NCI-H2029 (cell line): ENCODE measurements at places on chromosomes 3 and 15.

DNA sequence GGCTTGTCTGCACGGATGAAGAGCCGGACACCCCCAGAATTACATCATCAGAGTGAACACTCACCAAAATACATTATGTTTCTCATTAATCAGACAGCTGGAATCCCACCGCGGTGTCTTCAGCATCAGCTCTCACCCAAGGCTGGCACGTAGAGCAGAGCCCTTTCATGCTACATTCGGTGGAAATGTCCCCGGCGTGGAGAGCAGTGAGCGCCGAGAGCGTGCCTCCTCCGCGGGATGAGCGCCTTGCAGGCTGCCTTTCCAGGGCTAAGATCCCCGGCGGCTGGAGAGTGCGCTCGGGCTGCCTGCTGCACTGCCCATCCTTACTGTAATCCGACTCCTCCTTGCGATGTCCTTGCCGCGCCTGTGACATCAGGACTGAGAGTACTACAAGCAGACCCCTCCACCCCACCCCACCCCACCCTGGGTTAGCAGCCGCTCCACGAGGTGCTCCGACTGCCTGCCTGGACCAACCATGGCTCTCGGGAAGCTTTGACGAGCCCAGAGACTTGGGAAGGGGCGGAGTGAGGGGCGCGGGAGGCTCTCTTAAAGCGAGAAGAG is at the start of gene ZNF385D:
ZNF385D (minus strand) TSS at position 380 of the 561 bp plus-strand sequence; CDS start at position 86, 294 bp downstream.
- no peak for DNase-seq

DNA sequence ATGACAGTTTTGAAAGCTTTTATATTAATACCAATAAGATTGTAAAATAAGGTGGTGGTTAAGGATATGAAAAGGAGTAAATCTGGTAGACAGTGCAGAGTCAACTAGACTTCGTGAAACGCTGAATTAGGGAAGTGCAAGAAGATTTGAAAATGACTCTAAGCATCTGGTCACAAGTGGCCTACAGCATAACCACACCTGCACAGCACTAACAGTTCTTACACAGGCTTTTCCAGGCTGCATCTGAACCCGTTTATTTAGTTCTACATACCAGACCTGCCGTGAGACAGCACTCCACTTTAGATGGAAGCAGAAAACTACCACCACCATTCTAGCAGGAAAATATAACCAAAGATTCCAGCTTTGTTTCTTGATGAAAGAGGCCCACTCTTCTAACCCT is 1.9 kb downstream of the DMXL2 start:
- DNase-seq, result no peak

DNA sequence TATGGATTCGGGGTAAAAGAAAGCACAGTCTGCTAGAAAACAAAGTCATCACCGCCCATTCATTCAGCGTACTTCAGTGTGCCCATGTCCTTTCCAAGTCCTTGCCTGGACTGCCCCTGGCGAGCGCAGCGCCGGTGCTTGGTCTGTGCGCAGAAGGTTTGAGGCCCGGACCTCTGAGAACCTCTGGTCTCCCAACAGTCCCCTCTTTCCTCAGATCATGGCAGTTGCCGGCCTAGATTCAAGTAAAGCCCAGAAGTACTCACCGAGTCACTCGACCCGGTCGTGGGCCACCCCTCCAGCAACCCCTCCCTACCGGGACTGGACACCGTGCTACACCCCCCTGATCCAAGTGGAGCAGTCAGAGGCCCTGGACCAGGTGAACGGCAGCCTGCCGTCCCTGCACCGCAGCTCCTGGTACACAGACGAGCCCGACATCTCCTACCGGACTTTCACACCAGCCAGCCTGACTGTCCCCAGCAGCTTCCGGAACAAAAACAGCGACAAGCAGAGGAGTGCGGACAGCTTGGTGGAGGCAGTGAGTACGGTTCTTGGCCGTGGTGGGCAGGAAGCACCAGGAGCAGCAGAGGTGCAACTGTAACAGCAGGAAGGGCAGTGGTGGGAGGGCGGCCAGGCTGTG is 36.3 kb downstream of the CHDH start:
- no peak for DNase-seq

DNA sequence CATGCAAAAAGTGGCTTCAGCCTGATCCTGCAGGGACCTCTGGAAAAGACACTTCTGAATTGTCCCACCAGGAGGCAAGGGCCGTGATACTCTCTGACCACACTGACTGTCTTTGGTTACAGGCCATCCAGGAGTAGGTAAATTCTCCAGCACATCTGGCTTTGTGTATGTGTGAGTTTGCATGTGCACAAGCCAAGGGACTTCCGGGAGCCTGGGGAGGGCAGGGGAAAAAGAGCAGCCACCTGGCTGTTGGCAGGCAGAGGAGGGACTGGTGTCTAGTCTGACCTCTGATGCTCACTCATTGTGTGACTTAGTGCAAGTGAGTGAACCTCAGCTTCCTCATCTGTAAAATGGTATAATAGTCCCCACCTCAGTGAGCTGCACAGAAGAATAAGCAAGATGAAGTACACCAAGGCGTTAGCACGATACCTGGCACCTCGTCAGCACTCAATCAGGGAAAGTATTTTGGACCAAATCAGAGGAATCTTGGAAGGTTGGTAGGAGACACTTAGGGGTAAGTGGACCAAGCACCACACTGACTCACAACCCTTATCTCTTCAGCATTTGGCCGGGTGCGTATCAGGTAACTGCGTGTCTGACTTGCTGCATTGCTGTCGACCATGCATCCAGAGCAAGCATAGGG is 19.1 kb downstream of the KLHL6 start:
- no peak for DNase-seq

GRCh38 chr15:65197337-65197645 is 12.1 kb upstream of the CLPX start:
- DNase-seq, result no peak

DNA sequence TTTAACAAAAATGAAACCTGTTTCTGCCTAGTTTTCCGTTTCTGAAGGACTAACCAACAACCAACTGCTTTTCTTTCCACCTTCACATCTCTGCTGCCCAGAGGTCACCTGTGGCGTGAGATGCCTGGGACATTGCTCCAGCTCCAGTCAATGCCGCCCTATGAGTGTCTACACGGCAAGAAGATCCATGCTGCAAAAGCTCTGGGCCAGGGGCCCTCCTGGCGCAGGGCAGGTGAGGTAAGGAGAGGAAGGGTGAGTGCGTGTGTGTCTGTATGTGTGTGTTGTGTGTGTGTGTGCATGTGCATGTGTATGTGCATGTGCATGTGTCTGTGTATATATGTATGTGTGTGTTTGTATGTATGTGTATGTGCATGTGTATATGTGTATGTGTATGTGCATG is 131.4 kb downstream of the NSMCE3 start:
- no peak for DNase-seq

DNA sequence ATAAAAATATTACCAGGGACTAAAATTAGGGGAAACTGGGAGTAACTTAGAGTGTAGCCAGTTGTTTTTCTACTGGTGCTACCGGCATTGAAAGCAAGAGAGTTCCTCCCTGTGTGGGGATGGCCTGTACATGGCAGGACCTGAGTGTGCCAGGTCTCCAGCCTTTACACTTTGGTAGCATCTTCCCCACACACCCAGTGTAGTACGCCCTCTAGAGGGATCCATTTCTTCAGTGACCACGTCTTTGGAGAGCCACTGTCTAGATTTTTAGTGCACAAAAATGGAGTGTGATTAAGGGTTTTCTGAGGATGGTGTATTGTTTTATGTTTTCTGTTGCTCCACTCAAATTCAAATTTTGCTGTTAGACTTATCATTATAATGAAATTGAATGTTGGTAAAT is 507.0 kb upstream of the TPRG1 start:
- no peak for DNase-seq
